Activated T-cell treated with anti-CD3 and anti-CD28 coated beads, Interleukin-2, amount 50 U/mL, for 1 hour (primary cell): ENCODE measurements at places on chromosomes 4 and X.

DNA sequence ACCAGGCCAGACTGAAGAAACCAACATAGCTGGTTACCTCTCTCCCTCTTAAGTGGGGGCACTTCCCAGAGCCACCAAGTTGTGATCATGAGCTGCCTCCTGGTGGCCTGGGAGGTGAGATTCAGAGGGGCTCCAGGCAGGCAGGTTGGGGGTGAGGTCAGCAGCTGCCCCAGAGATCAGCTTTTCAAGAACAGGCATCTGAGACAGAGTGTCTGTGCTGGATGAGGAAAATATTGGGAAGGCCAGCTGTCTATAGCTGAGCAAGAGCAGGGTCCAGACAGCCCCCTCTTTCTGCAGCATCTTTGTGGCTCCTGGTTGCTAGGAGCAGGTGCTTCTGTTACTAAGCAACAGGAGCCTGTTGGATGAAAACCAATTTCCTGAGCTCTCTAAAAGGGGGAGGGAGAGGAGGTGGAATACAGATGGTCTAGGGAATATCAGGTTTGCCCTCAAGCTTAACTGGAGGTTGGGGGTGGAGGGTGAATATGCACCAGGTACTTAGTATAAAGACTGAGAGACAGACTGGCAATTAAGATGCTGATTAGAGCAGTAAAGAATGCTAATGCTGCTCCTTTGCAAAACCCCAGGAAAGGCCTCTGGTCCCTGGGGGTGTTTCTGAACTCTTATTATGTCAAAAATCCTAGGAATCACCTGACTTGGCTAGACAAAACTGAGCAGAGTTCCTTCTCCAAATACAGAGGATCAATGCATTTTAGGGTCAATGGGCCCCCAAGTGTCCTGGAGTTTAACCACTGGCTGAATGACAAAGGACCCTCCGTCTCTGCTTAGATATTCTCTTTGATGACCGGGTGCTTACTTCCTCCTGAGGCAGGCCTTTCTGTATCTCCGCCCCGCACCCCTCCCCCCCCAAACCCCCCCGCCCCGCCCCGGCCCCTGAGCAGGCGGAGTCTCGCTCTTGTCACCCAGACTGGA is 21.4 kb downstream of the ZCCHC13 start:
- peak; percentile 19 for DNase-seq

DNA sequence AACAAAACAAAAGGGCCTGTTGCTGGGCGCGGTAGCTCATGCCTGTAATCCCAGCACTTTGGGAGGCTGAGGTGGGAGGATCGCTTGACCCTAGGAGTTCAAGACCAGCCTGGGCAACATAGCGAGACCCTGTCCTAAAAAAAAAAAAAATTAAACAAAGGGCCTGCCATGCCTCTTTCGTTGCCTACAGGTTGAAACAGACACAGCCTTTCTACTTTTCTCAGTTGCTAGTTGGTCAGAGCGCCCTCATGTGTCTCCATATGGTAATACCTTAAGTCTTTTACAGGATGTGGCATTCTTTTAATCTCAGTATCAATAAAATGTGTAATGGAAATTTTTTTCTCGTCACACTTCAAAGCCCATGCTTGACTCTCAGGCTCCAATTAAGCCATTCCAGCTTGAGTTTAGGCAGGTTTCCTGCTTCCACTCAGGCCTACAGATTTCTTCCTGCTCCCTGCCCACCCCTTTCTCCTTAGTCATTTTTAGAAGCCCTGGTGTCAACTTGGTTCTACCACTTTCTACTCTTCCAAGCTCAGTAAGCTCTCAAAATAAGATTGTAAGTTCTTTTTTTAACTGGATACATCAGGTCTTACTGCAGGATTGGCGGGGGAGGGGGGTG is 4.6 kb upstream of the SOWAHD start:
- DNase-seq: peak; percentile 37

DNA sequence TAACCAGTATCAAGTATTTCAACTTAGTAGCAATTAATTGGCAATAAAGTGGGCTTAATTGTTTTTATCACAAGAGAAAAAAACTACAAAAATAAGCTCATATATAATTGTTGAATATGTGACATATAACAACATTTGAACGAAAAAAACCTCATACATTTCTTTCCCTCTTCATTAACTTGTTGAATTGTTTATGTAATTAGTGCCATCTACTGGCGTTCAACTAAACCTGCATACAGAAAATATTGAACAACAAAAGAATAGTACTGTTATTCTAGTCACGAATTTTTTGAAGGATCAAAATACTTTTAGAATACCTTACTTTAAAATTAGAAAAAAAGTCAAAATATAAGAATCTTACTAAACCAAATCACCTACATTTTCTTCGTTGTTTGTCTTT is 586.5 kb upstream of the FTHL17 start:
- DNase-seq: no peak

DNA sequence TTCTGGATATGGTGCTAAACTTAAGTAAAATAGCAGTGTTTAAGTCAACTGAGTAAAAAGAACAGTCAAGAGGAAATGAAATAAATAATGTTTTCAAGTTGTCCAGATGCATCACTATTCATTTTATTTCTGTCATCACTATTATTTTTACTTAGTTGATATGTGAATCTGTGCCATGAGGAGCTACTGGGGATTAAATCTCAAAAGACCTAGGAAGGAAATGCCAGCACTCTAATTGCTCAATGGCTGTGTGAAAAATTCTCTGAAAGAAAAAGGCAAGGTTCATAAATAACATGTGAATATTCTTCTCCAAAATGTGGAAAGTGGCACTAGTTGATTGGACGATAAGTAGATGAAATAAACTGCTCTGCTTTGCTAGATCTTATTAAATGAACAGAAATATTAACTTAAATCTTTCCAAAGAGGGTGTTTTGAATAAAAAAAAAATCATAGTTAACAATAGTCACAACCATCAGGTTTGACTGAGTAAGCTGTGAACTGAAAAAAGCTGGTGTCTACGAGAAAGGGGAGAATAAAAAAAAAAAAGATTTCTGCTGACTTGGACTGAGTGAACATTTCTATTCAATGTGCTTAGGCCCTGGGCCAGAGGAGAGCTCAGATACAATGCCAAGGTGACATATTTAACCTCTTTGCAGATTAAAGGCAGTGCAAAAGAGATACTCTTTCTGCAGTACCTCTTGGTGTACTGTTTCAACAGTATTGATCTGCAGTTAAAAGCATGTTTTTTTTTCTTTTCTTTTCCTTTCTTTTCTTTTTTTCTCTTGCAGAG is 1.6 kb downstream of the SPARCL1 start:
- no peak for DNase-seq

- DNase-seq: no peak
These were observed 122.2 kb downstream of the CAMK2D start for GRCh38 chr4:113639326-113639725.

GRCh38 chr4:89253311-89253710 is 54.3 kb downstream of the GPRIN3 start:
- DNase-seq: no peak
